Activated CD4-positive, alpha-beta memory T cell treated with anti-CD3 and anti-CD28 coated beads for 36 hours (primary cell): ENCODE measurements at places on chromosomes 7 and 10. TPM values are rescaled to one million over a fixed set of nuclear protein-coding genes. Genes with fewer than 3 reads are reported as not detected.
A peak's percentile ranks its signal among the peaks of the same experiment; 100 is the strongest.

GRCh38 chr10:59942556-59942955, 36.2 kb upstream of the CCDC6 start:
- H3K36me3 ChIP-seq = no peaks in the 10 kb centered on the region
- no peak for DNase-seq
- peaks cover 9% of the 10 kb centered on the region for H3K27me3 ChIP-seq
- H3K4me1 ChIP-seq = no peaks in the 10 kb centered on the region
- no peak overlapping the region for H3K4me3 ChIP-seq

GRCh38 chr7:111933609-111934008, 272.6 kb downstream of the DOCK4 start:
- no peak for DNase-seq
- no peak overlapping the region for H3K27ac ChIP-seq
- H3K27me3 ChIP-seq = no peaks in the 10 kb centered on the region
- H3K4me3 ChIP-seq = no peak overlapping the region
- no peaks in the 10 kb centered on the region for H3K36me3 ChIP-seq

GRCh38 chr7:101877882-101878591, 60.6 kb downstream of the CUX1 start:
- no peaks in the 10 kb centered on the region for H3K27me3 ChIP-seq
- peaks cover 7% of the 10 kb centered on the region for H3K4me1 ChIP-seq
- H3K27ac ChIP-seq = no peak overlapping the region
- no peaks in the 10 kb centered on the region for H3K36me3 ChIP-seq

- no peak overlapping the region for H3K4me3 ChIP-seq
- peaks cover 18% of the 10 kb centered on the region for H3K4me1 ChIP-seq
- no peak overlapping the region for H3K27ac ChIP-seq
- no peaks in the 10 kb centered on the region for H3K27me3 ChIP-seq
- H3K36me3 ChIP-seq = no peaks in the 10 kb centered on the region
- peak; percentile 37 for DNase-seq
These were observed 132.9 kb downstream of the ATXN7L1 start for GRCh38 chr7:105743351-105744090.

- H3K4me3 ChIP-seq = no peak overlapping the region
- DNase-seq = no peak
- H3K27ac ChIP-seq = no peak overlapping the region
- no peaks in the 10 kb centered on the region for H3K27me3 ChIP-seq
These were observed 28.4 kb downstream of the HERC4 start for GRCh38 chr10:68046642-68047041.

GRCh38 chr7:2299131-2299829, 15.0 kb downstream of the SNX8 start:
- peak; percentile 68 for DNase-seq
- H3K4me1 ChIP-seq = peaks cover 23% of the 10 kb centered on the region
- no peak overlapping the region for H3K4me3 ChIP-seq
- H3K27ac ChIP-seq = peak overlapping the region; percentile 33

DNA sequence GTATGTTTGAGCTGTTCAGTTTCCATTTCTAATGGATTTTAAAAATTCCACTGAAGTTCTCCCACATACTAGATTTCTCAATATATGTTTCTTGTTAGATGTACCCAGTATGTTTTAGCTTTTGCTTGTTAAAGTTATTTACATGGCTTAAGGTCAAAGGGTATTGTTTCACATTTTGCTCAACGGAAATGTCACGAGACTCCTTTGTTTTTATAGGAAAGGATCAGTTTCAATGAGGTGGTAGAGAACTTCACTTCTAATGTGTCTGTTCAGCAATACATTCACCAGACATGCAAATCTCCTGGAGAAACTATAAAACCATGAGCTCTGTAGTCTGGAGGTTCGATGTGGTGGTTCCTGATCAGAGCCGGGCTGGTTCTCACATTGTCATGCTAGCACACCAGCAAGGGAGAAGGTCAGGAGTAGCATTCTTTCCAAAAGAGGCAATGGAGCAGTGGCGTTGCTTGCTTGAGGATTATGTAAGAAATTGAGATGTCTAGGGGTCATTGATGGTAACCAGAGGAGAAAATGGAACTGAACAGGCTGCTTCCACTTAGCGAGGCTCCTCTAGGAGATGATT, 114.0 kb downstream of the RAB18 start:
- no peak overlapping the region for H3K27ac ChIP-seq
- no peaks in the 10 kb centered on the region for H3K4me1 ChIP-seq
- no peaks in the 10 kb centered on the region for H3K36me3 ChIP-seq
- H3K4me3 ChIP-seq = no peak overlapping the region

- H3K27me3 ChIP-seq = no peaks in the 10 kb centered on the region
- no peak overlapping the region for H3K4me3 ChIP-seq
- no peak for DNase-seq
- no peaks in the 10 kb centered on the region for H3K36me3 ChIP-seq
These were observed 646.0 kb downstream of the ZNF37A start for GRCh38 chr10:38740102-38740501.

- H3K4me3 ChIP-seq = no peak overlapping the region
- no peaks in the 10 kb centered on the region for H3K4me1 ChIP-seq
- H3K27me3 ChIP-seq = peaks cover 23% of the 10 kb centered on the region
- no peak overlapping the region for H3K27ac ChIP-seq
- H3K36me3 ChIP-seq = no peaks in the 10 kb centered on the region
- peak; percentile 31 for DNase-seq
These were observed 98.4 kb upstream of the HABP2 start for GRCh38 chr10:113454341-113455061.

FBXL13 gene
- 0.45 TPM for total RNA-seq

HDAC9 gene
- total RNA-seq = 1.1 TPM

NUTM2A gene
- 0.17 TPM for total RNA-seq

EXOSC1 gene
- 69.0 TPM for total RNA-seq

DNAH11 gene
- 0.31 TPM for total RNA-seq

OR13A1 gene
- total RNA-seq = not detected

DNAJC12 gene
- total RNA-seq = 11.5 TPM
